ENCODE measurements at places on chromosomes 7 and 10. TPM values are rescaled to one million over a fixed set of nuclear protein-coding genes. Genes with fewer than 3 reads are reported as not detected.

Gene FXYD4
- total RNA-seq: not detected

Gene VPS37D
- 8.8 TPM for total RNA-seq

Gene GJD4
- not detected for total RNA-seq

Gene SHH
- total RNA-seq: not detected

DNA sequence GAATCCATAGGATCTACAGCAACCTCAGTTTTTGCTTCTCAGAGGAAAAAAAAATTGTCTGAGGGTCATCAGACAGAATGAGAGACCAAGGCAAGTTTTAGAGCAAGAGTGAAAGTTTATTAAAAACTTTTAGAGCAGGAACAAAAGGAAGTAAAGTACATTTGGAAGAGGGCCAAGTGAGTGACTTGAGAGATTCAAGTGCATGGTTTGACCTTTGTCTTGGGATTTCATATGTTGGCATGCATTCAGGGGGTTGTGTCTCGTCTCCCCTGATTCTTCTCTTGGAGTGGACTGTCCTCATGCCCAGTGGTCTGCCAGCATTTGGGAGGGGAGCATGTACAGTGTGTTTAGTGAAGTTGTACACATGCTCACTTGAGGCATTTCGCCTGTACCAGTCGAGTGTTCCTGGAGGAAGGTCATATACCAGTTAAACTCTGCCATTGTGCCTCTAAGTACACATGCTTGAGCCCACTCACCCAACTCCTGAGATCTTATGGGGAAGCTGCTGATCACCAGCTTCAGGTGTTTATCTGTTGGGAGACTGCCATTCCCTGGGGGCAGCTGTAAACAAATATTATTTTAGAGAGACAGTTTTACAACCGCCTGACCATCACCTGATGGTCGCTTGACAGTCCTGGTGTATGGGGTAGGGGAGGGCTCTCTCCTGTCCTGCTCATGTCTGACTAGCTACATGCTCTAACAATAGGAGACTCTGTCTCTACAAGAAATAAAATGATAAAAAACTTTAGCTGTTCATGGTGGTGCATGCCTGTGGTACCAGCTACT lies 109.4 kb downstream of the EEPD1 start:
- peaks cover 5% of the 10 kb centered on the region for H3K4me1 ChIP-seq
- no peaks in the 10 kb centered on the region for H3K27me3 ChIP-seq
- DNase-seq: no peak
- no peaks in the 10 kb centered on the region for H3K36me3 ChIP-seq
- no peak overlapping the region for H3K27ac ChIP-seq
- no peak overlapping the region for H3K4me3 ChIP-seq

DNA sequence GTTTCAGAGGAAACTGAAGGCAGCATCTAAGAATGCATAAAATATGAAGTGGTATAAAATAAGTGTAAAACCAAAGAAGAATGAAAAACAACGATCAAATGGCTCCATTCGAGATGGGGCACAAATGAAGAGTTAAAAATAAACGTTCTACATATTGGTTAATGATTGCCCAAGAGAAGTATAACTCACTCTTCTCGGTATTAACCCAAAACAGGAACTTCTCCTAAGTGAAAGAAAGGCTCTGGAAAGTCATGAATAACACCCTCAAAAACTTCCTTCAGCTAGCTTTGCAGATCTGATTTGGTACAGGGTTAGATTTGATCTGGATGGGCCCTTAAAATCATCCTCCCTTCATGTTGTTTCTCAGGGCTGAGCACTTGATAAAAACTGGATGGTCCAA lies 94.3 kb upstream of the ADO start:
- no peaks in the 10 kb centered on the region for H3K4me1 ChIP-seq
- no peak overlapping the region for H3K27ac ChIP-seq
- DNase-seq: no peak
- H3K36me3 ChIP-seq: no peaks in the 10 kb centered on the region

GRCh38 chr7:5237286-5237685 lies 45.5 kb upstream of the SLC29A4 start:
- H3K4me3 ChIP-seq: no peak overlapping the region
- no peaks in the 10 kb centered on the region for H3K27me3 ChIP-seq
- peak; percentile 65 for DNase-seq
- H3K4me1 ChIP-seq: no peaks in the 10 kb centered on the region
- peak overlapping the region; percentile 76 for H3K27ac ChIP-seq
- H3K36me3 ChIP-seq: no peaks in the 10 kb centered on the region

DNA sequence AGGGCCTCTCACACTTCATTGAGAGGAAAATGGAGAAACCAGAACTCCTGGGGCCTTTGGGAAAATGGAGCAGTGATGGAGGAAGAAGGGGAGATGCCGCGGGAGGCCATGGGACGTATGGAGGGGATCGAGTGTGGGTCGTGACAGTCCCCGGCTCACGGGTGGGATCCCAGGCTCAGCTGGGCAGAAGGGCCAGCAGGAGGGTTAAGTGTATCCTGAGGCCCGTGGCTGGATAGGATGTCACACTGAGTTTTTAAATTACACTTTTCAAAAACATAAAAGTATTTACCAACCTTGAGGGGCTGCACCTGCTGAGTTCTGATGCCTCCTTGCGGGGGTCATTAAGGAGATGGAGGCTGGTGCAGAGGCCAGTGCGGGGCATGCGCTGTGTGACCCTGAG lies 28.0 kb upstream of the PSMG3 start:
- H3K27ac ChIP-seq: no peak overlapping the region
- no peak overlapping the region for H3K4me3 ChIP-seq
- no peak for DNase-seq
- no peaks in the 10 kb centered on the region for H3K27me3 ChIP-seq
- H3K4me1 ChIP-seq: no peaks in the 10 kb centered on the region

GRCh38 chr7:45930967-45931366 lies 9.9 kb upstream of the IGFBP3 start:
- no peaks in the 10 kb centered on the region for H3K4me1 ChIP-seq
- H3K27me3 ChIP-seq: no peaks in the 10 kb centered on the region
- no peak overlapping the region for H3K27ac ChIP-seq
- DNase-seq: no peak
- H3K36me3 ChIP-seq: no peaks in the 10 kb centered on the region

GRCh38 chr10:31381766-31382316 lies 62.8 kb downstream of the ZEB1 start:
- H3K27me3 ChIP-seq: no peaks in the 10 kb centered on the region
- no peaks in the 10 kb centered on the region for H3K36me3 ChIP-seq
- H3K4me1 ChIP-seq: no peaks in the 10 kb centered on the region
- no peak for DNase-seq
- no peak overlapping the region for H3K4me3 ChIP-seq

GRCh38 chr10:15605740-15606369 lies 113.9 kb downstream of the ITGA8 start:
- no peak overlapping the region for H3K4me3 ChIP-seq
- no peaks in the 10 kb centered on the region for H3K36me3 ChIP-seq
- H3K4me1 ChIP-seq: no peaks in the 10 kb centered on the region

DNA sequence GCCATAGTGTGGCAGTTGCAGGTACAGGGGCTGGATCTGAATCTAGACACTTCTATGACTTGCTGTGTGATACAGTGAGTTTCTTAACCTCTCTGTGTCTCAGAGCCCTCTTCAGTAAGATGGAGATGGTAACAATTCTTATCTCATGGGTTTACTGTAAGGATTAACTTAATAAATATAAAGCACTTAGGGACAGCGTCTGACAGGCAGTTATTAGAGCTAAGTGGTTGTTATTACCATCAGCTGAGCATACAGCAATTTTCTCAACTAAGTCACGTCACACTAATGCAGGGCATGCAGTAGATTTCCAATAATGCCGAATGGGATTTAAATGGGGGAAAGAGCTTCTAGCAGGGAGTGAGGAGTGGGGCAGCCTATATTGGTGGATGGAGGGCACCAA lies 162.6 kb downstream of the SH2D4B start:
- no peak for DNase-seq
- no peaks in the 10 kb centered on the region for H3K27me3 ChIP-seq
- no peaks in the 10 kb centered on the region for H3K4me1 ChIP-seq
- no peak overlapping the region for H3K4me3 ChIP-seq

GRCh38 chr7:7793249-7793648 lies 74.8 kb upstream of the RPA3 start:
- no peak overlapping the region for H3K27ac ChIP-seq
- no peak for DNase-seq
- H3K4me3 ChIP-seq: no peak overlapping the region
- H3K27me3 ChIP-seq: no peaks in the 10 kb centered on the region

DNA sequence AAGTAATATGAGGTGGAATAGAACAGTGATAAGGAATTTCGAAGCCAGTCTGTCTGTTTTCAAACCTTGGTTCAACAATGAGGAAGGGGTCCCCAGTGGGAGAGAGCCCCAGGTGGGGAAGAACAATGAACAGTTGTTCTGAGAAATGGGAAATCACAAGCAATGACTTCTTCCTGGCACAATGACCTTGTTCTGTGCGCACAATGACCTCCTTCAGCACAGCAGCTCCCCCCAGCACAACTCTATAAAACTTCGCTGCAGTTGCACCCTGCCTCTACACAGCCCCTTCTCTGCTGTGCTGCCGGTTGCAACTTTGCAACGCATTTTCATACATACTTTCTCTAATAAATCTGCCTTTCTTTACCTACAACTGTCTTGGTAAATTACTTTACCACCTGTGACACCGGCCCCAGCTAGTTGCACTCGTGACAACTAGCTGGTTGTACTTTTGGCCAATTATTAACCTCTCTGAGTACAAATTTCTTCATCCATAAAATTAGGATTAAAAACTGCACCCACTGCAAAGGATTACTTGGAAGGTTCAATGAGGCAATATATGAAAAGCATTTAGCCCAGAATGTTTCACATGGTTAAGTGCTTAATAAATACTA lies 40.5 kb downstream of the ASB4 start:
- no peak for DNase-seq
- no peaks in the 10 kb centered on the region for H3K36me3 ChIP-seq
- no peaks in the 10 kb centered on the region for H3K27me3 ChIP-seq
- no peaks in the 10 kb centered on the region for H3K4me1 ChIP-seq
- H3K4me3 ChIP-seq: no peak overlapping the region

- H3K4me1 ChIP-seq: no peaks in the 10 kb centered on the region
- H3K27me3 ChIP-seq: peaks cover 4% of the 10 kb centered on the region
- H3K4me3 ChIP-seq: no peak overlapping the region
- no peaks in the 10 kb centered on the region for H3K36me3 ChIP-seq
- H3K27ac ChIP-seq: no peak overlapping the region
- DNase-seq: no peak
Measured at GRCh38 chr7:101287032-101287431, 34.6 kb downstream of the IFT22 start.

- DNase-seq: no peak
- no peak overlapping the region for H3K27ac ChIP-seq
- H3K27me3 ChIP-seq: no peaks in the 10 kb centered on the region
- H3K4me3 ChIP-seq: no peak overlapping the region
- no peaks in the 10 kb centered on the region for H3K36me3 ChIP-seq
Measured at GRCh38 chr7:64101126-64101942, 56.1 kb downstream of the ZNF727 start.

DNA sequence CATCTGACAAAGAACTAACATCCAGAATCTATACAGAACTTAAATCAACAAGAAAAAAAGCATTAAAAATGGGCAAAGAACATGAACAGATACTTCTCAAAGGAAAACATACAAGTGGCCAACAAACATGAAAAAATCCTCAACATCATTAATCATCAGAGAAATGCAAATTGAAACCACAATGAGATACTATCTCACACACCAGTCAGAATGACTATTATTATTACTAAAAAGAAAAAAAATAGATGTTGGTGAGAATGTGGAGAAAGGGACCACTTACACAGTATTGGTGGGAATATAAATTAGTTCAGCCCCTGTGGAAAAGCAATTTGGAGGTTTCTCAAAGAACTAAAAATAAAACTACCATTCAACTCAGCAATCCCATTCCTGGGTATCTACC lies 89.1 kb upstream of the ADO start:
- H3K4me1 ChIP-seq: no peaks in the 10 kb centered on the region
- H3K27ac ChIP-seq: no peak overlapping the region

- peak overlapping the region; percentile 48 for H3K27ac ChIP-seq
- no peak overlapping the region for H3K4me3 ChIP-seq
- peak; percentile 79 for DNase-seq
- no peaks in the 10 kb centered on the region for H3K36me3 ChIP-seq
- H3K27me3 ChIP-seq: no peaks in the 10 kb centered on the region
- peaks cover 6% of the 10 kb centered on the region for H3K4me1 ChIP-seq
Measured at GRCh38 chr10:19930936-19931893, 115.0 kb downstream of the PLXDC2 start.

GRCh38 chr7:66359656-66360211 lies 154.6 kb downstream of the TPST1 start:
- H3K36me3 ChIP-seq: no peaks in the 10 kb centered on the region
- H3K4me3 ChIP-seq: no peak overlapping the region
- no peak overlapping the region for H3K27ac ChIP-seq
- H3K27me3 ChIP-seq: no peaks in the 10 kb centered on the region
- H3K4me1 ChIP-seq: no peaks in the 10 kb centered on the region
- DNase-seq: peak; percentile 33

DNA sequence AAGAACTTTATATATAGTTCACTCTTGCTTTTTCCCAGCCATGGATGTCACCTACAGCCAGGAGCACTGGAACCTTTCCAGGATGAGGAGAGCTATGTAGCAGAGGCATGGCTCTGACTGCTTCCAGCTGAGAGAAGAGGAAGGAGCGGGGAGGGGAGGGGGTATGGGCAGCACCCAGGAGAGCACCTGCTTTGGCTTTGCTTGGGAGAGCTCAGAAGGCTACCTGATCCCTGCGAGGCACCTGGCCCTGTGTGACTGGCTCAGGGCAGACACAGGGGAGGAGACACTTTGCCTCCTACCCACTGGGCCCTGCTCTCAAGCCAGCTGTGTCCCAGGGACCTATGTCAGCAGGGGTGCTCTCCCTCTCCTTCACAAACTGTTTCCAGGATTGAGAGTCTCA lies 67.1 kb downstream of the HK1 start:
- DNase-seq: no peak
- H3K4me1 ChIP-seq: no peaks in the 10 kb centered on the region
- no peaks in the 10 kb centered on the region for H3K36me3 ChIP-seq
- no peaks in the 10 kb centered on the region for H3K27me3 ChIP-seq

GRCh38 chr10:78602201-78602932 lies 466.4 kb upstream of the ZMIZ1 start:
- no peaks in the 10 kb centered on the region for H3K27me3 ChIP-seq
- no peaks in the 10 kb centered on the region for H3K36me3 ChIP-seq
- H3K27ac ChIP-seq: no peak overlapping the region
- peak; percentile 10 for DNase-seq
- no peaks in the 10 kb centered on the region for H3K4me1 ChIP-seq

- no peak overlapping the region for H3K27ac ChIP-seq
- H3K27me3 ChIP-seq: no peaks in the 10 kb centered on the region
- H3K4me3 ChIP-seq: no peak overlapping the region
- H3K4me1 ChIP-seq: no peaks in the 10 kb centered on the region
Measured at GRCh38 chr7:1948301-1948796, 278.3 kb downstream of the ELFN1 start.

DNA sequence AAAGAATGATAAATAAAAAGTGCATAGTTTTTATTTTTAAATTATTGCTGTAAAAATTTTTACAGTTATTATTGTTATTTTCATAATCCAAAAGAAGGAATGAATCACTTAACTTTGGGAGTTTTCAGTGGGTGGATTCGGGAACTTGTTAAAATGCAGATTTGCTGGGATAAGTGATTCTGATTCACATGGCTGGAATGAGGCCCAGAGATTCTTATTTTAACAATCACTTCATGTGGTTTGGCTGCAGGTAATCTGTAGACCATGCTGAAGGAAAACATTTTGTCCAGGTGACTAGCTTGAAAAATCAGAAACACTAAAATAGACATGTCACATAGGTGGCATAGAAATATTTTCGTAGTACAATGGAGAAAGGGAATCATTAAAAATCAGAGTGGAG lies 13.9 kb downstream of the CROT start:
- H3K36me3 ChIP-seq: no peaks in the 10 kb centered on the region
- no peak overlapping the region for H3K27ac ChIP-seq
- no peaks in the 10 kb centered on the region for H3K4me1 ChIP-seq
- DNase-seq: no peak
- no peaks in the 10 kb centered on the region for H3K27me3 ChIP-seq

All from uterus (tissue), 4 donors.